ENCODE measurements at places on chromosomes 5 and 9. TPM values are rescaled to one million over a fixed set of nuclear protein-coding genes. Genes with fewer than 3 reads are reported as not detected.

SLC6A18 gene
- not detected for total RNA-seq

NTNG2 gene
- total RNA-seq: 2.9 TPM

CCDC152 gene
- 0.52 TPM for total RNA-seq

TLX3 gene
- not detected for total RNA-seq

CDC25C gene
- total RNA-seq: not detected

SMIM33 gene
- total RNA-seq: not detected

POLR3G gene
- 2.5 TPM for total RNA-seq

SPAG8 gene
- 2.0 TPM for total RNA-seq

GCNT4 gene
- total RNA-seq: 5.2 TPM

FOXB2 gene
- not detected for total RNA-seq

DCAF10 gene
- total RNA-seq: 36.5 TPM

FBXO38 gene
- total RNA-seq: 46.5 TPM

ACOT12 gene
- total RNA-seq: not detected

STK32A gene
- 1.3 TPM for total RNA-seq

PDCD1LG2 gene
- 3.1 TPM for total RNA-seq

PFN3 gene
- total RNA-seq: not detected

Measured in esophagus muscularis mucosa (tissue), 4 donors.